CD4-positive, CD25-positive, alpha-beta regulatory T cell (primary cell): ENCODE measurements at places on chromosomes 5 and 9.

GRCh38 chr5:10604975-10605374 is 41.1 kb downstream of the ANKRD33B start:
- DNase-seq: no peak

GRCh38 chr9:12272471-12273120 is 420.6 kb upstream of the TYRP1 start:
- DNase-seq: no peak

DNA sequence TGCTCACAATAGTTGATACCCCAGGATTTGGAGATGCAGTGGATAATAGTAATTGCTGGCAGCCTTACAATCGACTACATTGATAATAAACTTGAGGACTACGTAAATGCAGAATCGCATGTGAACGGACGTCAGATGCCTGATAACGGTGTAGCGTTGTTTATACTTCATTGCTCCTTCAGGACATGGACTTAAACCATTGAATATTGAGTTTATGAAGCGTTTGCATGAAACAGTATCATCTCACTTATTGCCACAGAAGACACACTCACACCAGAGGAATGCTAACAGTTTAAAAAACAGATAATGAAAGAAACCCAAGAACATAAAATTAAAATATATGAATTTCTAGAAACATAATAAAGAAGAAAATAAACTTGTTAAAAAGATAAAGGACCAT is 101.6 kb downstream of the GABBR2 start:
- DNase-seq: no peak

DNA sequence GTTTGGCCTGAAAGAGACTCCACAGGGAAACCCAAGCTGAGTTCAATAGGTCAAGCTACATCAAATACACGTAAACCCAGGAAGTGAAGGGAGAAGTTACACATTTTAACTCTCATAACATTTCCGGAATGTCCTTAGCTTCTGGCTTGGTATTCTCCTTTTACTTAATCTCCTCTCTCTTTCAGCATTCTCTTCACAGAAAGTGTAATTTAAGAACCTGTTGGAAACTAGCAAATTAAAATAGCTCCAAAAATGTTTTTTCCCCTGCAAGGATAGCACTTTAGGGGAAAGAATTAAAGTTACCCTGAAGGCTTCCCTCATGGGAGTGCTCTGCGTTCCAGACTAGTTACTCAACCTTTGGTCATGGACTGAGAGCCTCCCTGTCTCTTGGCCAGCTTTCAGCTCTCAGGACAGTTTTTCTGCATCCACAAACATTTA is 292.7 kb upstream of the TARS1 start:
- no peak for DNase-seq

DNA sequence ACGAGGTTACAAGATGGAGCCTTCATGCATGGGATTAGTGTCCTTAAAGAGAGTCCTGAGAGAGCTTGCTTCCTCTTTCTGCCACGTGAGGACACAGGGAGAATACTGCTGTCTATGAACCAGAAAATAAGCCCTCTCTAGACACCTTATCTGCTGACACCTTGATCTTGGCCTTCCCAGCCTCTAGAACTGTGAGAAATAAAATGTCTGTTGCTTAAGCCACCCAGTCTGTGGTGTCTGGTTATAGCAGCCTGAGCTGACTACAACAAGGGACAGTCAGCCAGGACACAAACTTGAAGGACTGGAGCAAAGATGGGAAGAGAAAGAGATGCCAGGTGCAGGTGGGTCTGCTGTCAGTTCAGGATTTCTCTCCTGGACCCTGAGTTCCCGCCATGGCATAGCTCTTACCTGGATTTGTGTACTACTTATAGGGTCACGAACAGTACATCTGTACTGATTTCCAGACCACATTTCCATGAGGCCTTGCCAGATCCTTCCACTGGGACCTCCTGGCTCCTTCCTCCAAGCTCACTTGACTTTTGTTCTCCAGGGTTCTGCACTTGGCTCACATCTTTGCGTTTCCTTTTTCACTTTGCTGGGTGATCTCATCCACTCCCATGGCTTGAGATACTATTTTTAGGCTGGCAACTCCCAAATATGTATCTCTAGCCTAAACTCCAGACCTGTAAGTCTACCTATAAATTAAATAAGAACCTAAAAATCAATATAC is 44.9 kb upstream of the LIFR start:
- DNase-seq: no peak

DNA sequence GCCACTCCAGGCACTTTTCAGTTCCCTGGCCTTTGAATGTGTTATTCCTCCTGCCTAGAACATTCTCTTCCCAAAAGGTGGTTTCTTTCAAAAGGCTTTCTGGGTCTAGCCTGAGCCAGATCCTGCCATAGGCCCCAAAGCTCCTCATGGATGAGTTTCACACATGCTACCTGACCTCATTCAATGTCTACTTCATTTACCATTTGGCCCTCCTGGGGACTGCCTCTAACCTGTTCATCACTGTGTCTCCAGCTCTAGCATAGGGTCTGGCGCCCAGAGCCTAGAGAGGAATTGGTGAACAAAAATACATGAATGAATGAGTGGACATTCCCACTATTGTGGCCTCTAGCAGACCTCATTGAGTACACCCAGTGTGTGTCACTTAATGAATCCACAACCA is 5.4 kb upstream of the P4HA2 start:
- no peak for DNase-seq

DNA sequence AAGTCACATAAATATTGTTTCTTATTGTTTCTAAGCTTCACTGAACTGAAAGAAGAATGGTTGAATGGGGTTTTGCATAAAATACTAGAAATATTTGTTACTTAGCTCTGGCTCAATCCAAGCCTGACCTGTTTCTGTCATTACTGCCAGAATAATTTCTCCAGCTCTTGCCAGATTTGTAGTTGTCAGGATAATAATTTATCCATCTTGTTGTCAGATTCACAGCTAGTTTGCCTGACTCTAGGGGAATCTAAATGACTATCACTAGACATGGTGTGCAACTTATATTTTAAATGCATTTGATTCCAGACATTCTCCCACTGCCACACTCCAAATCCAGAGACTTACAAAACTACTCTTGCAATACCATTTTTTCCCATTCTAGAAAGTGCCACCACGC is 422.7 kb downstream of the ZSWIM6 start:
- DNase-seq: no peak

GRCh38 chr9:107049046-107049802 is 186.3 kb downstream of the ZNF462 start:
- no peak for DNase-seq

DNA sequence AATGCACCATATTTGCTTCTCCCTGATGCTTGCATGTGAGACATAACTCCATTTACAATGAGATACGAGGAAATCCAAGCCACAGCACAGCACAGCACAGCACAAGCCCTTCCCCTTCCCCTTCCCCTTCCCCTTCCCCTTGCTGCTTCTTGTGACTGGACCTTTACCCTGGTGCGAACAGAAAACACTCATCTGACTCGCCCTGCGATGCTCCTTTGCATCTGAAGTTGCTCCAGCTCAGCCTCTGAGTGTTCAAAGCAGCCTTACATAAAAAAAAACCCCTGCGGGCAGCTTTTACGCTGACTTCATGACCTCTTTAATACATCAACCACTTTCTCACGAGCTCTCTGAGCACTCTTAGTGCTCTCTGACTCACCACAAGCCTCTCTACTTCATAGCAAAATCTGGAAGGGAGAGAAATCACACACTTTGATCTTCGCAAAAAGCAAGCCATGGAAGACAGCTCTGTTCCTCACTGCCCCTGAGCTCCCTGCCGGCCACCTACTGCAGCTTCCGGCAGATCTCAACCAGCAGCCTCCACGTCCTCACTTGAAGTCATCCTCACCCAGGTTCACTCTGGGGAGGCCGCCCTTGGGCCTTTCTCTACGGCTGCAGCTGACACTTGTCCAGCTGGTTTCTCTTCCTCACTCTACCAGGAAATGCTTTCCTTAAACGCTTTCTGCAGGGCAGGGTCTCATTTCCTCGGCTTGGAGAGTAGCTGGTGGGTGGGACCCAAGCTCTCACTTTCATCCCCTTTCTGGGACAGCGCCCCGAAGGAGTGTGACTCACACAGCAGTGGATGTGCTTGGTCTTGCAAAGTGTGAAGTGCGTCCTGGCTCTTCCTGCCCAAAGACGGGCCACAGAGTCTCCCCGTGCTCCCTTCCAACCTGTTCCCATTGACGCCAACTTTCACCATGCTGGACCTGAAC is 5.3 kb downstream of the SLC34A1 start:
- peak; percentile 45 for DNase-seq

- no peak for DNase-seq
Observed at GRCh38 chr5:94433397-94434163, 184.8 kb downstream of the KIAA0825 start.

- DNase-seq: no peak
Observed at GRCh38 chr9:27192291-27192960, 83.4 kb downstream of the TEK start.

GRCh38 chr9:121169094-121169601 is 32.5 kb downstream of the RAB14 start:
- DNase-seq: no peak

- DNase-seq: no peak
Observed at GRCh38 chr9:135971111-135971766, 10.1 kb upstream of the UBAC1 start.

DNA sequence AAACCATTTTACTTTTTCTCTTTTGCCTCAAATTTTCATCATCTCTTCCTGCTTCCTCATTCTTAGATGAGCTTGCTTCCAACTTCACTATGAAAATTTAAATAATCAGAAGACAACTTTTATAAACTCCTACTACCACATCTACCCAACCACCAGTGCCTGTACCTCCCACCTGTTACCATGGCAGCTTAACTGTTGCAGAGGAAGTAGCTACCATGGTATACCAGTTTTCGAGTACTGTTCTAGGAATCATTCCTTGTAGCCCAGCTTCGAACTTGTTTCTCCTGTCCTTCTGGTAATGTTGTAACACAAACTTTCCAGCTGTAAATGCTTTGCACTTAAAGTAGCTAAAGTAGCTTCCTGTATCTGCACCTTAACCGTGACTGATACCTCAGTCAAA is 266.8 kb upstream of the NREP start:
- DNase-seq: no peak

- no peak for DNase-seq
Observed at GRCh38 chr9:90724880-90725279, 76.7 kb upstream of the SYK start.

GRCh38 chr5:128913551-128913950 is 51.7 kb upstream of the SLC27A6 start:
- DNase-seq: no peak

GRCh38 chr5:141637767-141638419 is 1.1 kb downstream of the RELL2 start:
- DNase-seq: peak; percentile 39

DNA sequence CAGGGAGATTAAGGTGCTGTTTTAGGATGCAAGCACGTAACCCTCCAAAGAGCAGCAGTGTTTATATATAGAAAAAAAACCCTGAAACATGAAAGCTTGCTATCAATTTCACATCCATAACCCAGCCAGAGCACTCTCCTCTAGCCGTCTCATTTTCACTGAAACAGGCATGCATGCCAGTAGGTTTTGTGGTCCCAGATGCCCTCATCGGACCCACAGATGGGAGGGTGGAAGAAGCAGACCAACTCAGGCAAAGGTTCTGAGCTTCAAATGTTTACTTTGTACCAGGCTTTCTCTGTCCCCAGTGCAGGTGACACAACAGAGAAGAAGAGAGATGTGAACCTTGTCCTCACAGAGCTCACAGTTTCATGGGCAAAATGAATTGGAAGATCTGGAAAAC is 127.4 kb upstream of the ATP10B start:
- DNase-seq: no peak

DNA sequence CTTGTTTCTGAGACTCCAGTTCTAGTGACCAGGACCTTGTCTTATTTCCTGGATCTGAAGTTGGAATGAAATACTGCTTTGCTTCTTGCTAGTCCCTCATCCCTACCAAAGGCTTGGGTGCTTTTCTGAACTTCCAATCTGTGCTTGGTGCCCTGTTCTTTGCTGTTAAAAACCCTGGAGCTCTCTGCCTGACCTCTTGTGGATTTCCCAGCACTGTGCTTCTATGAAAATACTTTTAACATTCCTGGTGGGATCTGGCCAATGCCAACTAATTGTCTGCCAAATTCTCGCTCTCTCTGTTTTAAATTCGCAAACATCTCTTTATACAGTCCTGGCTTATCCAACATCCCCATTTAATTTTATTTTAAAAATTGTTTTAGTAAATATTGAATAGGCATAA is 26.7 kb upstream of the CSNK1G3 start:
- no peak for DNase-seq

GRCh38 chr9:76302947-76303550 is 91.2 kb downstream of the RFK start:
- no peak for DNase-seq

DNA sequence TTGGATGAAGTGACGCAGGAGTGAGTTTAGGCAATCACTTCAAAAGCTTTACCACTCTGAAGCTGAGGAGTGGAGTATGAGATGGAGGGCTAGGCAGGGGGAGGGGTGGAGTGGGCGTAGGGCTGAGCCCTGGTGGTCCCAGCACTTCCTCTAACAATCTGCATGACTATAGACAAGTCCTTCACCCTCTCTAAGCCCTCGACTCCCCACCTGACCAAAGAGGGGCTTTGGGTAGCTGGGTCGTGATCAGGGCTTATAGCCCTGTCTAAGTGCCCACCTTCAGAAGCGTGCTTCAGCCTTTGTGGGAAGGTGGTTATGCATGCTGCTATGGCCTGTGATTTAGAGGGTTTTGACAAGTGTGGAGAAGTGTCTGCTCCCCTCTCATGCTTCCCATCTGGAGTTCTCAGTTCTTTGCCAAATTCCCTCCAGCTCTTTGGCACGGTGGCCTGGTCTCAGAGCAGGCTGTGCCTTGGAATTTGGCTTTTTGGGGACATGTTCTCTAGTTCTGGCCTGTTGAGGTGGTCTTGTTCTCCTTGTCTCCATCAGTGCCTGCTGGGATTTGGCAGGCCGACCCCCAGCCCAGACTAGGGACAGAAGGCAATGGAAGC is 53.0 kb downstream of the ACTBL2 start:
- DNase-seq: no peak

DNA sequence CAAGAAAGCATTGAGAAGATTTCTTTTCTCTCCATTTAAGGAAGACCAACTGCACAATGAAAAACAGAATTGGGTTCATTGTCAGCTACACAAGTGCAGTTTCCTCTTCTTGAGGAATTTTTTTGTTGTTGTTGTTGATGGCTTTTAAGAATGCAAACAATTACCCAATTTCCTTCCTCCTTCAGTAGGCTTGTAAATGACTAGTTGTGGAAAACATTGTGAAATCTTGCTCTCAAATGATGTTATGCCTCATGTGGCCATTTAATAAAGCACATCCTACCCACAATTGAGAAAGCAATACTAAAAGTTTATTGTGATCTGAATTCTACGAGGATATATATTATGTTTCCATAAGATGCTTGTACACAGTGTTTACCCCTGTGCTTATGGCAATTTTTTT is 171.6 kb downstream of the FAM174A start:
- no peak for DNase-seq

DNA sequence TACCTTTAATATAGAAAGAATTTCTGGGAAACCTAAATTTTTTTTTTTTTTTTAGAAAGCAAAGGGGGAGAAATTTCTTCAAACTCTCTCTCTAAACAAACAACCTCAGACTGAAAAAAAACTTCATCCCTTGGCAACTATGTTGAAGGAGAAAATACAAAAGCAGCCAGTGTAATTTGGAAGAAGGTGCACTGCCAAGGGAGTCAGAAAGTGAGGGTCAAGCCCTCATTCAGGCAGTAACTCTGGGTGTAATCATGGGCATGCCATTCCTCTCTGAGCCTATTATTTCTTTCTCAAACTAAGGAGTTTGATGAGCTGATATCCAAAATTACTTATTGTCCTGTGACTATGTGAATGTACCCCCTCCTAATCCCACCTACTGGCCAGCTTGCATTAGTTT is 203.1 kb downstream of the BRINP1 start:
- no peak for DNase-seq
